Fibroblast of villous mesenchyme (primary cell): ENCODE measurements at places on chromosomes 4 and X.

GRCh38 chr4:147780137-147780777 is 48.4 kb downstream of the ARHGAP10 start:
- DNase-seq = no peak

DNA sequence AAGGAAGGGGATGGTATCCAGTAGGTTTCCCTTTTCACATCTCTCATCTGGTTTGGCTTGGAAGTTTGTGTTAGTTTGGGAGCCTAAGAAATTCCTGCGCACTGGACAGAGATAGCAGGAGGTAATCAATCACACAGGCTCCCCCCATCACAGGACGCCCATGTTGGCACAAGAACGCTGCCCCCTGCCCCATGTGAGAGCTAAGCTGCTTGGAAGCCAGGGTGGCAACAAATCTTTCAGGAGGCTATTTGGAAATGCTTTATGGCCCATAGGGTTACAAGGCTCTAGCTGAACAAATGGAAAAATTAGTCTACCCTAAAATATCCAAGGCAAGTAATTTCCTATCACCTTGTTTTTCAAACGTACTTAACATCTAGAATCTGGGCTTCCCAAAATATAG is 54.0 kb downstream of the SOD3 start:
- no peak for DNase-seq

- DNase-seq = peak; percentile 54
Measured at GRCh38 chrX:47560179-47560933, 649 bp upstream of the ARAF start.

DNA sequence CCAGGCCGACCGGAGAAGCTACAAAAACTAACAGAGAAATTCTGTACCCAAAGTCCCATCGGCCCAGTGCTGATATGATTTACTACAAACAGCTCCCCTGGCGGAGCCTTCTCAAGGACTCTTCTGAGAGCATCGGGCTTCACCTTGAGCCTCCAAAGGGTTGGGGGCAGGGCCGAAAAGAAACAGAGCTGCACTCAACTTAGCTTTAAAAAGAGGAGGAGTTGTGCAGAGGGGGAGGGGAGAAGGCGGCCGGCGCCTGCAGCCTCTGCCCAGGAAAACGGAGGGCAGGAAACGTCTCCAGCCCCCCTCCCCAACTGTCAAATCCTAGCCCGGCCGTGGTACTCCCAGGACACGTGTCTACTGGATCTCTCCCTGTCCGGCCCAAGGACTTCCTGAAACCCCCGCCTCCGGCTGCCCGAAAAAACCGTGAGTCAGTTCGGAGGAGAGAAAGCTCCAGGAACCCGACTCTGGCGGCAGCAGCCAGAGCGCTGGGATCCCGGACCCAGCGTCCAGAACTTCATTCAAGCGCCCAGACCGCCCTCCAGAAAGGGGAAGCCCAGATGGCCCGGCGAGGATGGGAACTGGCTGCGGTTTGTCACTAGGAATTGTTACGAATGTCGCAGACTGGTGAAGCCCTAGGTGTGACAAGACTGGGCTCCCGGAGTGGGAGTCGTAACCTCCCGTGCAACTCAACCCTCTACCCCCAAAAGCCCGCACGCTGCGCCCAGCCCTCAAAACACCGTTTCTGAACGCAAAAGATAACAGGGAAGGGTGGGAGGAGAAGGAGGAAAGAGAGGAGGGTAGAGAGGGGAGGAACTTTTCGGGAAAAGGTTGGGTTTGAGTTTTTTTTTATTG is 973 bp downstream of the ADAMTS3 start:
- DNase-seq = peak; percentile 68

- DNase-seq = no peak
Measured at GRCh38 chr4:188428935-188429334, 289.7 kb downstream of the TRIML1 start.
